Right renal cortex interstitium (tissue), 3 donors: ENCODE measurements at places on chromosomes 2 and 18. TPM values are rescaled to one million over a fixed set of nuclear protein-coding genes. Genes with fewer than 3 reads are reported as not detected.

- no peak for DNase-seq
These were observed 131.0 kb downstream of the TMEM182 start for GRCh38 chr2:102892698-102893310.

DNA sequence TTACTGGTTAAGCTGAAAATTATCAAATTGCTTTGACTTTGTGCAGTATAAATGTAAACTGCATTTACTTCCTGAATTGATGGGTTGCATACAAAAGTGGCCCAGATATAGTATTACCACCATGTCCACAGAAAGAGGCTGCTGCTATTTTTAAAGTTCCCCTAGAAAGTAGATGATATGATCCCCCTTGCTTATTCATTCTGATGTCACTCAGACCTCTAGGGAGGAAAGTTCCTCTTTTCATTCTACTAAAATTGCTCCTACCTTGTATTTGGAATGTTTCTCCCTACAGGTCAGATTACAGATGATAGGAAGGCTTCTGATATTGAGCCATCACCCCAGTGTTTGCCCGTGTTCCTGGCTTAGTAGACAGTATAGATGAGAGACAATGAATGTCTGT is 247.6 kb upstream of the TNP1 start:
- no peak for DNase-seq

DNA sequence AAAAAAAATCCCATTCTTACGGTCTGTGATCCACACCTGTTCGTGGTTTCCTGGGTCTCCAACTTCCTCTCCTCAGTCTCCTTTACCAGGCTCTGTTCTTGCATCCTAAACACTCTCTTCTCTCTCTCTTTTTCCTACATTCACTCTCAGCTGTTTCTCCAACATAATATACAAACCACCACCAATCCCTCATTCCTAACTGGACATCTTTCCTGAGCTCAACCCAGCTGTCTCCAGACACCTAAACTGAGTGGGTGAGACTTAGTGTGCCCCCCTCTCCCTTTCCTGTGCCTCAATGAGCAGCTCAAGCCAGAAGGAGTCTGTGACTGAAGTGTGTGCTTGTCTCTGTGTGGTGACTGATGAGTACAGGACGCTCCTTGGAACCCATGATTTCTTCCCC is 59.4 kb downstream of the LIPG start:
- no peak for DNase-seq

GRCh38 chr2:208250388-208250787 is 4.5 kb downstream of the IDH1 start:
- DNase-seq: no peak

Gene PLEK
- 10.0 TPM for polyA plus RNA-seq
